ENCODE measurements at places on chromosomes 16 and 17.

GRCh38 chr16:29908719-29909220 is 8.5 kb downstream of the ASPHD1 start:
- no peak for DNase-seq

GRCh38 chr17:13864521-13864920 is 204.8 kb upstream of the COX10 start:
- no peak for DNase-seq

DNA sequence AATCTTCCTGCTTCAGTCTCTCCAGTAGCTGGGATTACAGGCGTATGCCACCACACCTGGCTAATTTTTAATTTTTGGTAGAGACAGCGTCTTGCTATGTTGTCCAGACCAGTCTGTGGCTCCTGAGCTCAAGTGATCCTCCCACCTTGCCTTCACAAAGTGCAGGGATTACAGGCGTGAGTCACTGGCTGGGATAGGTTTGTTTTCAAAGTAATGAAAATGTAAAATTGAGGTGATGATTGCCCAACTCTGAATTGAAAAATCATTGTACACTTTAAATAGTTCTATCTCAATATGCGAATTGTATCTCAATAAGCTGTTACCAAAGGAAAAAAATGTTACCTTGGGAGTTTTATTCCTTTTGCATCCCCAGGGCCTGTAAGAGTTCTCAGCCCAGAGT is 1.2 kb upstream of the AMFR start:
- no peak for DNase-seq

GRCh38 chr16:21620592-21620991 is 21.2 kb downstream of the METTL9 start:
- DNase-seq = no peak

DNA sequence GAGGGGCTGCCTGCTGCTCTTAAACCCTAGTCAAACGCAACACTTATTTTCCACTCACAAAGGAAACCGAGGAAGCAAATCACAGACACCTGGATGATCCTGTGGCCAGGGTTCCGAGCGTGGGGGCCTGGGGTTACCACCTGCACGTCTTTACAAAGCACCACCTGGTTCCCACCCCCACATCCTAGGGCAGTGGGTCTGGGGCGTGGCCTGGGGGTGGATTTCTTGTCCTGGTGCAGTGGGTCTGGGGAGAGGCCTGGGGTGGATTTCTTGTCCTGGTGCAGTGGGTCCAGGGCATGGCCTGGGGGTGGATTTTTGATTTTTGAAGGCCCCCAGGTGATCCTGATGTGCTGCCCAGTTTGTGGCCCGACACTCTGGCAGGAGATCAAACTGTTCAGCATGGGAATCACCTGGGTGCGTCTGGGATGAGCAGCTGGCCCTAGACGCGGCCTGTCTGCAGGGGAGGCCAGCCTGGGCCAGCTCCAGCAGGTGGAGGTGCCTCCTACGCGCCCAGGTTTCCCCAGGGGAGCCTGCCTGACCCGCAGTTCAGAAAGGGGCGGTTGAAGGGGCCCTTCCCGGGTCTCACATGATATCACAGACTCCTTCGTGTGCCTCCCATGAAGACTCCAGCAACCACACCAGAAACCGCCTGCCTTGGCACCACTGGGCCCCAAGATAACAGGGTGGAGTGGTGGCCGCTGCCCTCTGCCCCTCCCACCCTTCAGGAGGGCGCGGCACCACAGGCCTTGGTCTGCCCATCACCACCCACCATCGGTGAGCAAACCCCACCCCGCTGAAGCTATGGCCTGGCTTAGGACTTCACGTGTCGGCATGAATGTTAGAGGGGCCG is 6.3 kb downstream of the HAGH start:
- no peak for DNase-seq

- DNase-seq = no peak
Measured at GRCh38 chr17:63452962-63453551, 7.0 kb upstream of the CYB561 start.

DNA sequence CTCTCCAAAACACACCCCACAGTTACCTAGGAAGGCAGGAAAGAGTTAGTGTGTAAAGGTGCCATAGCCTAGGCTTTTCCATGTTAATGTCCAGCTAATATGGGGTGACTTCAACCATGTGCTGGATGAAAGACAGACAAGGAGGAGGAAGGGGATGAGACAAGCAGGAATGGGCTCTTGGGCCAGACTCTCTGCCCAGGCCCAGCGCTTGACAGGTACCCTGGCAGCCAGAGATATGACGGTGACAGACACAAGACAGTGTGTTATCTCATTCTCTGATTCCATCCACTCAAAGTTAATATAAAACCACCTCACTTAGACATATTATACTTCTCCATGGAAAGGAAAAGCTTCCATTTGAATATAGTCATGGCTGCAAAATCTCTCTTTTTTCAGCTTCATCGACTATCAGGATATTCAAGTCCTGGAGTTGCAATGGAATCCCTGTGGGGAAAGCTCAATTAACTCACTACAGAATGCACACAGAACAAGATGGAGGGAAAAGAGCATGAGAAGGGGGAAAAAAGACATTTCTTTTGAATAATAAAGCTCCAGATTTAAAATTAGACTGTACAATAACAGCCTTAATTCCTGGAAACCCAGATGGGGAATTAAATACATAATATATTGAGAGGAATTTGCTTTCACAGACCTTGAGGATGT is 596.7 kb downstream of the TOX3 start:
- DNase-seq = no peak

- DNase-seq = no peak
Measured at GRCh38 chr16:85398050-85398451, 215.1 kb upstream of the GSE1 start.

DNA sequence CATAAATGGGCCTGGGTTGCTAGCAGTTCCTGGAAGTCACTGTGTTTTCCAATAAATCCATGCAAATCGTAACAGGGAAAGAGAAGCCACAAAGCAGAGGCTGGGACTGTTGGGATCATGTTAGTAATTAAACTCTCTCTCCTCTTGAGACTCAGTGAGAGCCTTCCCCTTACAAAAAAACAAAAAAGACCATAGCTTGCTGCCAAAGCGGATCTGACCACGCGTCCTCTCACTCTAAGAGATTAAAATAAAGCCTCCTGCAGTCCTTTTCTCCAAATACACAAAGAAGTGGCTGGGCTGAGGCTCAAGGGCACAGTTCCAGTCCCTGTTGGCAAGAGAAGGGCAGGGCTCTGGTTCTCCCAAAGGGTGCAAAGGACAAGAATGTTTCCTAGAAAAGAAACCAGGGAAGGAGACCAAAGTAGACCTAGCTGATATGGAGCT is 38.5 kb downstream of the PIGL start:
- no peak for DNase-seq

- DNase-seq = no peak
Measured at GRCh38 chr16:72568502-72568901, 396.5 kb upstream of the PMFBP1 start.

GRCh38 chr17:48550502-48551213 is 5.7 kb upstream of the HOXB2 start:
- peak; percentile 58 for DNase-seq

DNA sequence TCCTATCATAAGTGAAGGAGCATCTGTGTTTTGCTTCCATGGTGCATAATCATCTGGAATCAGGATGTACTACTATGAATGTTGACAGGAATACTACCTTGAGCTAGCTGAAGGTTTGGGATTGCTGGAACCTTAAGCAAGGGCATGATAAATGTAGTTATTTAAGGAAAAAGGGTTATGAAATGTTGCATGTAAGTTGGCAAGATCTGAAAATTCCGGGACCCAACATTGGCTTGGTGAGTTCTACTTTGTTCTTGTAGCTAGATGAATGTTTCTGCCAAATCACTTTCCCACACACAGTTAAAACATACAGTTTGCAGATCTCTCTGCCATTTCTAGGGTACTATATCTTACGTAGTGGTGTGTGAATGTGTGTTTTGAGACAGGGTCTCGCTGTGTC is 13.6 kb downstream of the RHOT1 start:
- no peak for DNase-seq

DNA sequence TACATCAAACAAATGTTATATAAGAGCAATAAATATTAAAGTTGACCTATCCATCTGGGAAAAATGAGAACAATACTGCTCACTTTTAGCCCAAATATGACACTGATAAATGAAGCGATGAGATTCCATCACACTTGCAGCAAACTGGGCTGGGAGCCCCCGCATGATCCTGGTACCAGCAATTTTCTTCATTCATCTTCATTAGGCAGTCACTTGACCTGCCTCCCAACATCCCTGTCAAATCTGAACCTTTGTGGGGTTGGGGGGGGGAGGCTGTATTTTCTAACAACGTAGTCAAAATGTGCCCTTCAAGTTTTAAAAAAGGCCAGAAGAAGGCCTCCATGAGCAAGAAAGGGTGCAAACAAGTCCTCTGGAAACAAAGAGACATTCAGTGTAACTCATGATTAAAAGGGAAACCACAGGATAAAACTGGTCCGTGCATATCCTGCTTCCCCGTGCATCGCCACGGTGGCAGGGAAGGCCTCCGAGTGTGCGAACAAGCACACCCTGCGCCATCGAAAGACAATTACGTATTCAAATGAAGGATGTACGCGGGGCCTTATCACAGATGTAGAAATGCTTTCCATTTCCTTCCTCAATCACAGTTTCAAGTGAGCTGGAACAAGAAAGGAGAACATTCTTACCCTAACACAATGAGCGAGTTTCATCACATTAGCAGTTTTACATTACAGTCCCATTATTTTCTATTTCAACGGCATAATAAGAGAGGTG is 48.4 kb downstream of the TOX3 start:
- DNase-seq = no peak

DNA sequence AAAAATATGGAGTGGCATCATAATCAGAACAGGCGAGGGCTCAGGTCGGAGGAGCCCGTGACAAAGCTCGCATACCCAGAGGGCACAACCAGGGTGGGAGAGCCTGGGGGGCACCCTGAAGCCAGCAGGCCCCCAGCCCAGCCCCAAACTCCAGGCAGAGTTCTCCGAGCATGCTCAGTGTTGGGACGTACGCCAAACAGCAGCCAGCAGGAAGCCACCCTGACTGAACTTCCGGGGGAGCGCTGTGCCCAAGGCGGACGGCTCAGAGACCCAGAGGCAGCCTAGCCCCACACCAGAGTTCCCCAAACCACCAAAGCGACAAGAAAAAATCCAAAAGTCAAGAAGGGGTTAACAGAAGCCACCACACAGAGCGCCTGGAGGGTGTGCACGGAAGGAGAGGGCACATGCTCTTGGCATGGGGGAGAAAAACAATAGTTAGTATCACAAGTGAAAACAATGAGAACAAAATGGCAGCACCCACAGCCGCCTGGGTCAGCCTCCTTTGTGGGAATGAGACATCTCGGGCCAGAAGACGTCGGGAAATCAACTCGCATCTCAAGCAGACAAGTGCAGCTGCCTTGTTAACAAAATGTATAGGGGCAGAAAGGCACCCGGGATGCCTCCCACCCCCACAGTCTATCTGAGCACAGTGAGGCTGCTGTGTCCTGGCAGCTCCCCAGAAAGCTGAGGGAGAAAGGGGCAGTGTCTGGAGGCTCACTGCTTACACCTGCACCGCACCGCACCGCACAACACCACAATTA is 11.9 kb downstream of the EXOC7 start:
- no peak for DNase-seq

DNA sequence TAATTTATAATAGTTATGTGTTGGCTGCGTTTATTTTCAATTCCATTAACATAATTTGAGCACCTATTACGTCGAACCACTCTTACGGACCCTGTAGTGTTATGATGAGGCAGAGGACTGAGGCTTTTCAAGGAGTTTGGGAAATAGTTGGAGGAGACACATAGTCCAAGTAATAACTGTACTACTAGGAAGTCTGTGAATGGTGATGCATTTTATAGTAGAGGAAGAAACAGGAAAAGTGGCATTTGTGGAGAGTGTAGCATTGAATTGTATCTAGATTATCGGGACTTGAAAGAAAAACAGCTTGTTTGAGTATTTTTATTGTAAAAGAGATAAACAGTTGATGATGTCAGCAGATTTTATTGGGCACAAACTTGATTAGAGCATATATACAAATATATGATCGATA is 1.7 kb downstream of the NFATC3 start:
- DNase-seq = no peak

- no peak for DNase-seq
Measured at GRCh38 chr16:34801875-34802274, 1342.5 kb downstream of the TP53TG3F start.

DNA sequence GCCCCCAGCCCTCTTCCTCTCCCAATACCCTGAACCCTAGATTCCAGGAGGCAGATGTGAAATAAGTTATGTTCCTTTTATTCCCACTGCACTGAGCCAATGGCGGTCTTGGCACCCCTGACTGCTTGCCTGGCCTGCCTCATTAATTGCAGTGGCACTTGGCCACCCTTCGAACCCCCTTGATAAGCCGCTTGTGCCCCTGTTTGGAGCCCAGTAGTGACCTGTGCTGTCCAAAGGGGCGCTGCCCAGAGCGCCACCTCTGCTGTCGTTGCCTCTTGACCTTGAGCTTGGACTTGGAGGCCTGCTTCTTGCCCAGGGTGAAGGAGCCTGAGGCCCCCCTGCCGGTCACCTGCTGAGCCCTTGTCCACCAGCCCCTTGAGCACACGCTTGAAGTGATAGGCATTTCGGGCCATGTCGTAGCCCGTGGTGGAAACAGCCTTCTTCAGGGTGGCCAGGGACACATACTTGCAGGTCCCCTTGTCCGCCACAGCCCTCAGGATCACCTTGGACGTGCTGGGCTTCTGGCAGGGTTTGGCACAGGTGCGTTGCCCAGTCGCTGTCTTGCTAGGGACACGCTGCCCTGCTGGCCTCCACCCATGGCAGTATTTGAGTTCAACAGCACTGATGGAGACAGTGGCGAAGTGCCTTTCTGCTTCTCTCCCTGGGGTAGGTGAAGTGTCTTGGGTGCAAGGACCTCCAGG is 5.7 kb downstream of the SGCA start:
- no peak for DNase-seq

DNA sequence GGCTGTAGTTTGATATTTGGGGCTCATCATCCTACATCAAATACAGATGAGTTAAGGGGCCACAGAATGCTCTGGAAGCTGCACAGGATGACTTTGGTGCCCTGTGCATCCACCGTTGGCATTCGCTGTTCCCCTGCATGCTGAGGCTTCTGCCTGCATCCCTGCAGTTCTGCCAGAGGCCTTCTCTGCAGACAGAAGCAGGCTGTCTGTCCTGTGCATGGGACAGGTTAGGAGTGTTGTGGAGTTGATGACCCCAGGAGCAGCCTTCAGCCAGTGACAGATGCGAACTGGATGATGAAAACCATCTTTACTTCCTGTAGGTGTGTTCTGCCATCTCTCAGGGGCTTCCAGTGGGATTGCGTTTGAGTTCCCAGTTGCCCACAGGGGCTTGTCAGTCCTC is 13.6 kb upstream of the TNS4 start:
- DNase-seq = no peak

DNA sequence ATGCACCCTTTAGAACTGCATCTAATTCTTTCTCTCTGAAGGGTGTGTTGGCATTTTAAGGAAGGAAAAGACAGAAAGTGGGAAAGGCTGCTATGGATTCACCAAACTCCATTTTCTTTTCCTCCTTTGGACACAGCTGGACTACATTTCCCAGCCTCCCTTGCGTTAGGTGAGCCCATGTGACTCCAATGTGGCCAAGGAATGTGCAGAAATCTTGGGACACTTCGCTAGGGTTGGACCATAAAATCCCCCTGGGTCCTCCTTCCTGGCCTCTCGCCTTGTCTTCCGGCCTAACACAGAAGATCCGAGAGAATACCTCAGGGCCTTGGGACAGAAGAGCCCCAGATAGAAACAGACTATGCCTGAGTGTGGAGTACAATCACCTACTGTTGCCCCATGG is 56.3 kb downstream of the ABCC12 start:
- DNase-seq = no peak

Data from NCI-H1105 treated with DMSO at 0.1 percent for 48 hours (cell line).